Astrocyte (in vitro differentiated cells and primary cell): ENCODE measurements at places on chromosomes 7 and 10.

DNA sequence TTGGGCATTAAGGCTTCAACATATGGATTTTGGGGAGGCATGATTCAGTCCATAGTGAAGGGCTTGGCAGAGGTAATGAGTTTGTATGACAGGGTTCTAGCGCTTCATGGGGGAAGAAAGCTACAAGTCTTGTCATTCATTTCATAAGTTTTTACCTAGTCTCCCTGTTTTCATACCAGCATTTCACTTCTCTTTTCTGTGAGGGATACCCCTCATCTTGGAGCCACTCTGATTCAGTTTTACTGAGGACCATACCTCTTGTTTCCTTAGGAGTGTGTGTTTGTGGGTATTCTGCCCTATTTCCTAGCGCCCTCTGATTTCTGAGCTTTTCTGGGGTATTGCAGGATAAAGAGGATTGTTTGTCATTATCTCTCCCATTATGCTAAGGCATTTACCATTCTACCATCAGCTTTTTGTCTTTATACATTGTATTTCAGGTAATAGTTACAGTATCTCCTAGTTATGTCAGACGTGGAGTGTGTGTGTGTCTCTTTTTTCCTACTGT is 6.8 kb downstream of the RSBN1L start:
- no peak for DNase-seq

- no peak for DNase-seq
These were observed 83.6 kb downstream of the ICA1 start for GRCh38 chr7:8178353-8178752.

DNA sequence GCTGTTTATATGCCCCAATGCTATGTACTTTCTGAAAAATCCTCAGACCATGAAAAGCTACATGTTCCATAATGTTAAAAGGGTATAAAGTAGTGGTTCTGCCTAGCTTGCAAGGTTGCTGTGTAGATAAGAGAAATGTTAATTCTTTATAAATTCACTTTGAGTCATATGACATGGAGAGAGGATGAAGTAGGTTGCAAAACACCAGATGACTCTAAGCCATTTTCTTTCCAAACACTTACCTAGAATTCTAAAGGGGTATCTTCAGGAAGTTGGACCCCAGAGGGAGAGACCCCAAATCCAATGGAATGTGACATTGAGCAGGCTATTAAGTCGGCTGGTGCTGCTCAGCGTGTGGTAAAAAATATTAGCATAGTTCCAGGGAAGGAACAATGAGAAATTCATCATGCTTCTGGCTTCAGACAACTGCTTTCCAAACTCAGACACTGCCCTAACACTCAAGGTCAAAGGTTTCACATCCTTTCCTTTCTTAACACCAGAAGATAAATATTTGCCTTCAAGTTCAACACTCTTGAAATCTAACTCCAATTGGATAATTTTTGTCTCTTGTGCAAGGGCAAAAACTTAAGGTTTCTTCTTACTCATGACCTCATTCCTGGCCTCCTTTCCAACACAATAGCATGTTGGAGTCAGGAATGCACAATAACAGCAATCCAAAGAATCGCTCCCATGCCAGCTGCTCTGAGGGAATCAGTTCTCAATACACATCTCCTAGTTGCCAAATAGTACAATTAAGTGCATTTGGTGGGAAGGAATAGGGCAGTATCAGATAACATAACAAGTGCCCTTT is 100.7 kb upstream of the AFAP1L2 start:
- peak; percentile 94 for DNase-seq

DNA sequence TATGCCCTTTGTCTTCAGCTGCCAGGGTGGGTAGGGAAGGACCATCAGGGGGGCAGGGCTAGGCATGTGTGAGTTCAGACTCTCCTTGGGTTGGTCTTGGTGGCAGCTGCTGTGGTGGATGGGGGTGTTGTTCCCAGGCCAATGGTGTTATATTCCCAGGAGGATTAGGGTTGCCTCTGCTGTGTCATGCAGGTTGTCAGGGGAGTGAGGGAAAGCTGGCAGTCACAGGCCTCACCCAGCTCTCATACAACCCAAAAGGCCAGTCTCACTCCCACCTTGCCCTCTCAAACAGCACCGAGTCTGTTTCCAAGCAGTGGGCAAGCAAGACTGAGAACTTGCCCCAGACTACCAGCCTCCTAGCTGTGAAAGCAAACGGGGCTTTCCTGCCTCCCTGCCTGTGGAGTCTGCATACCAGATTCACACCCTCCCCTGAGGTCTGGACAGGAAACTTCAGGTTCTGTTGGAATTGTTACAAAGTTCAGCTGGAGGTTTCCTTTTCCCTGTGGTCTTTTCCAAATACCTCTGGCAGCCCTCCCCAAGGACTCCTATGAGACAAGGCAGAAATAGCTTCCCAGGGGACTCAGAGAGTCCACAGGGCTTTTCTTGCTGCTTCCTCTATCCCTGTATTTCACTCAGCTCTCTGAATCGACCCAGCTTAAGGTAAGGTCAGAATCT is 1.4 kb downstream of the HYAL4 start:
- peak; percentile 15 for DNase-seq

- DNase-seq, result no peak
These were observed 91.1 kb upstream of the PDGFA start for GRCh38 chr7:610531-611280.

DNA sequence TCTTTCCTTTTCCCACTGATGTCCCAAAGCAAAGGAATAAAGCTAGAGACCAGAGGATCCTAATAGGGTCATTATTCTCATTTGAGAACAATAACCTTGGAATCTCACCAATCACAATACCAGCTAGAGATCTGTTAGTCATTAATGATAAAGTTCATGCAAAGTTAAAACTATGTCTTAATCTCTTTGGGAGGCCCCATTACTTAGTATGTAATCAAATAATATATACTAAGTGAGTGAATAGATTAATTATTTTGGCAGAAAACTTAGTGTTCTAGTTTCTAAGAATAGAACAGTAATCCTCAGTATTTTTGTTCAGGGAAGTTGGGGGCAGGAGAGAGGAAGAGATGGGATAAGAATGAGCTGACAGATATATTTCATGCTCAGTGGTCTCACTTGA is 227.2 kb downstream of the MTERF1 start:
- DNase-seq, result peak; percentile 42

- no peak for DNase-seq
These were observed 33.2 kb upstream of the VCL start for GRCh38 chr10:73964743-73965142.

DNA sequence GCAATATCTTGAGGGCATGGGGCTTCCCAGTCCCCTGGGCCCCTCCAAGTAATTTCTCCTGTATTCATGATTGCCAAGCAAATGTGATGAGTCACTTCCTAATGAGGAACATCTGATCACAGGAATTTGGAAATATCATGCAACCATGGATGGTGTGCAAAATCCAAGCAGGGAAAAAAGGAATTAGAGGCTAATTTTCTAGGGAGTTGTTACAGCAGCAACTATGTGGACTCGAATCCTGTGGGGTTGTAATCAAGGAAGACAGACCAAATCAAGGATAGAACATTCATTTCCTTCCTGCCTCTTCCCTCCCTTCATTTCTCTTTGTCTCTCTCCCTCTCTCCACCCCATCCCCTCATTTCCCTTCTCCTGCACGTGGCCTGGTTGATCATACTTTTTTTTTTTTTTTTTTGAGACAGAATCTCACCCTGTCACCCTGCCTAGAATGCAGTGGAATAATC is 23.9 kb upstream of the AGFG2 start:
- DNase-seq, result peak; percentile 47

- DNase-seq, result no peak
These were observed 4.5 kb downstream of the ZNF511 start for GRCh38 chr10:133313192-133313591.

- DNase-seq, result peak; percentile 34
These were observed 75.6 kb downstream of the CCDC6 start for GRCh38 chr10:59830601-59831259.

GRCh38 chr7:68958571-68958970 is 639.7 kb upstream of the AUTS2 start:
- no peak for DNase-seq

- DNase-seq, result peak; percentile 7
These were observed 1095.4 kb upstream of the CELF2 start for GRCh38 chr10:9922126-9922870.

DNA sequence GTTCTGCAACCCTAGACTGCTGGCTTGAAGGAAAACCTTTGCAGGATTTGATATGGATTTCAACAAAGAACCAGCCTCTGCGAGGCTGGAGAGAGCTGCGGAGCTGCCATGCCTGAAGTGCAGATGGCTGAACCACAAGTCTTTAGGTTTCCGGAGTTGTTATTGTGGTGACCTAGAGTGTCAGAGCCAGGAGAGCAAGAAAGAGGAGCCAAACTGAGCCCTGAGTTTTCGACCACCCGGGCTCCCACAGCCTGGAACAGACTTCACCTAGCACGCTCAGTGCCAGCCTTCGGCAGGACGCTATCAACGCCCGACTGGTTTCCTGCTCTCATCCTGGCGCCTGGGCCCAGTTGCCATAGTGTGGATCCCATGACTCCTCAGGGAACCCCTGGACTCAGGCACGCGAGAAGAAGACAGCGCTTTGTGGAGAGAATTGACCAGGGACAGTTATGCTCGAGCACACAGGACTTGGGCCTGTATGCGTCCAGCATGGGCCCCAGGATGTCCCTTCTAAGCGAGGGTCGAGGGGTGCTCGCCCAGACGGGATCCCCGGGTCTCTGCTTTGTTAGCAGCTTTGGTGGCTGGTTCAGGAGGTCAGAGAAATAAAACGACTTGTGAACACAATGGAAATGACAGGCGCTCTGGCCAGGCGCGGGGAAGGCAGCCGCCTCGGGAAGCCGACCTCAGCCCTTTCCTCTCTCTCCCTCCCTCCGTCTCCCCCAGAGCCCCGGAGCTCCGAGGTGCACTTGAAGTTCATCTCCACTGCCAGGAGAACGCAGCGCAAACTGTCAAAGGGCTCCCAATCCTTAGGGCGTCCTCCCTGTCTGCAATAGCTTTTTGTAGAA is 1.8 kb upstream of the GAD2 start:
- DNase-seq, result no peak

DNA sequence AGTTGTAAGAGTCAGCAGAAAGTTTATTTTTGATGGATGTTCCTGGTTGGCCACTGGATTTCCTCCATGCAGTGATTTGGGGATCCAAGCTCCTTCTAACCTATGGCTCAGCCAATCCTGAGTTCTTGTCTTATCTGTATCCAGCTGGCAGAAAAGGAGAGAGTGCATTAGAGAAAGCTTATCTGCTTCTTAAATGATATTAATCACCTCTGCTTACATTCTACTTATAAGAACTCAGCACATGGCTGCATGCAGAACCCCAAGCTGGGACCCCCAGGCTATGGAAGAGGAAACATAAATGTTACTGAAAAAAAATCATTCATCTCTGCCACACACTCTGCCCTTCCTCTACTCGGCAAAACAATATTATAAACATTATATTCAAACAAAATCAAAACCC is 739.8 kb upstream of the AUTS2 start:
- peak; percentile 4 for DNase-seq

GRCh38 chr10:103224133-103224532 is 21.6 kb upstream of the RPEL1 start:
- DNase-seq, result no peak

DNA sequence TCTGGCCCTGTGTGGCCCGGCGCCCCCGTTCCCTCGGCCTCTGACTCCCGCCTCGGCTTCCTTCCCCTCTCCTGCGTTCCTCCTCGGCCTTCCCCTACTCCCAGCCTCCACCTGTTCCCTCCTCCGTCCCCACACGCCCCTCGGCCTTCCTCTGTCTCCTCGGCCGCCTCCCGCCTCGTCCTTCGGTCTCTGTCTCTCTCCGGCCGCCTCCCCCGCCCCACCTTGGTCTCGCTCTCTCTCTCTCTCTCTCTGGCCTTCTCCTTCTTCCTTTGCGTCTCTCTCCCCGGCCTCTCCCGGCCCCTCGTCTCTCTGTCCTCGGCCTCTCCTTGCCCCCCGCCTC is 588 bp downstream of the GET4 start:
- no peak for DNase-seq

DNA sequence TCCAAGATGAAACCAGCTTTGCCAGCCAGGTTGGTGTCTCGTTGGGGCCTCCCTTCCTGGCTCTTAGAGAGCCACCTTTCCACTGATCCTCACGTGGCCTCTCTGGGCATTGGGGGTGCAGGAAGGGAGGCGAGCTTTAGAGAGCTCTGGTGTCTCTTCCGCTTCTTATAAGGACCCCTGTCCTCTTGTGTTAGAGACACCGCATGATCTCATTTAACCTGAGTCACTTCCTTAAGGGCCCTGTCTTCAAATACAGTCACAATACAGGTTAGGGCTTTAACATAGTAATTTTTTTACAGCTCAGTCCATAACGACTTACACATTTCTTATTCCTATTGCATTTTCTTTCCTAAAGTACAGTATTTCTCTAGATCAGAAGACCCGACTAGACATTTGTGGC is 535.8 kb downstream of the SDK1 start:
- peak; percentile 14 for DNase-seq

GRCh38 chr10:116371737-116372136 is 47.5 kb downstream of the CCDC172 start:
- no peak for DNase-seq

DNA sequence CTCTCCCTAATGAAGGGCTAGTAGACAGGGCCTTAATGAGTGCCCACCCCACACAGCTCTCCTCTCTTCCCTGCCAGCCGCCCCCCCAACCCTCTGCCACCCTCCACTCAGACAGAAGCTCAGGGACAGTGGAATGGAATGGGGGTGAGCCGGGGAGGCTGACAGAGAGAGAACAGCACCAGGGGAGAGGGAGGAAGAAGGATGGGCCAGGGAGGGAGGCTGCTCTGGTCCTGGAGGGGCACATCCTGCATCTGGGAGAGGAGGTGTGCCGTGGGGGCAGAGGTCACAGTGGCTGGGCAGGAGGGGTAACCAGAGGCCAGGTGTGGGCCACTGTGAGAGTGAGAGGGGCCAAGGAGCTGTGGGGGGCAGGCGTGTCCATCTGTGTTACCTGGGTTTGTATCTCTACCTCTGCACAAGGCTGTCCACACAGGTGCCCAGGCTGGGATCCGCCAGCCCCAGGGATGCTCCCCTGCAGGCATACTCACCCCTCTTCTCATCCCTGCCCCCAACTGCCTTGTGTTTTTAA is 2.4 kb downstream of the NYAP1 start:
- no peak for DNase-seq

GRCh38 chr10:5656737-5657579 is 9.4 kb downstream of the ASB13 start:
- no peak for DNase-seq

DNA sequence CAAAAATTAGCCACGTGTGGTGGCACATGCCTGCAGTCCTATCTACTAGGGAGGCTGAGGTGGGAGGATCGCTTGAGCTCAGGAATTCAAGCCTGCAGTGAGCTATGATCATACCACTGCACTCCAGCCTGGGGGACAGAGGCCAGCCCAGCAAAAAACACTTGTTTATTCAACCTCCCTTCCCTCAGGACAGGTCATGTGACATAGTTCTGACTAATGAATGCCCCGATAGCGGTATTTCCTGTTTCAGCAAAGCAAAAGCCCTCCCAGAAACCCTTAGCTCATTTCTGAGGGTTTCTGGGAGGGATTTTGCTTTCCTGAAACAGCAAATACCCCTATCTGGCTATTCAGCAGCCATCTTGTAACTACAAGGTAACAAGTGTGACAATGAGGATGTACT is 157.1 kb downstream of the GATA3 start:
- DNase-seq, result no peak

DNA sequence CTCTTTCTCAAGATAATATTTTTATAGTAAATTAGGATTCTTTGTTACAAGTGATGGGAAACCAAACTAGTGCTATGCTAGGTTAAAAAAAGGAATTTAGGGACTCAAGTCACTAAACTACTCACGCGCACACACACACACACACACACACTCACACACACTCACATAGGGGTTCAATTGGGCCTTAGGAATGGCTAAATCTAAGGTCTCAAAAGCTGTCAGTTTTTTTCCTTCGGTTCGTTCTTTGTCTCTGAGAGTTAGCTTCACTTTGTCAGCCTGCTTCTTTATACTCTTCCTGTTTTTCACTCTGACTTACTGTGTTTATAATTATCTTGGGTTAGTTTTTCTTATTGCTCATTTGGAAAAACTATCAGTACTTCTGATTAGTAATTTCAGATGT is 138.9 kb downstream of the ADK start:
- DNase-seq, result peak; percentile 21
